ENCODE measurements at places on chromosomes 5 and 9. TPM values are rescaled to one million over a fixed set of nuclear protein-coding genes. Genes with fewer than 3 reads are reported as not detected.

- DNase-seq: no peak
Observed at GRCh38 chr9:113935677-113936380, 59.7 kb downstream of the ZNF618 start.

Gene ARHGEF37
- 5.3 TPM for polyA plus RNA-seq

DNA sequence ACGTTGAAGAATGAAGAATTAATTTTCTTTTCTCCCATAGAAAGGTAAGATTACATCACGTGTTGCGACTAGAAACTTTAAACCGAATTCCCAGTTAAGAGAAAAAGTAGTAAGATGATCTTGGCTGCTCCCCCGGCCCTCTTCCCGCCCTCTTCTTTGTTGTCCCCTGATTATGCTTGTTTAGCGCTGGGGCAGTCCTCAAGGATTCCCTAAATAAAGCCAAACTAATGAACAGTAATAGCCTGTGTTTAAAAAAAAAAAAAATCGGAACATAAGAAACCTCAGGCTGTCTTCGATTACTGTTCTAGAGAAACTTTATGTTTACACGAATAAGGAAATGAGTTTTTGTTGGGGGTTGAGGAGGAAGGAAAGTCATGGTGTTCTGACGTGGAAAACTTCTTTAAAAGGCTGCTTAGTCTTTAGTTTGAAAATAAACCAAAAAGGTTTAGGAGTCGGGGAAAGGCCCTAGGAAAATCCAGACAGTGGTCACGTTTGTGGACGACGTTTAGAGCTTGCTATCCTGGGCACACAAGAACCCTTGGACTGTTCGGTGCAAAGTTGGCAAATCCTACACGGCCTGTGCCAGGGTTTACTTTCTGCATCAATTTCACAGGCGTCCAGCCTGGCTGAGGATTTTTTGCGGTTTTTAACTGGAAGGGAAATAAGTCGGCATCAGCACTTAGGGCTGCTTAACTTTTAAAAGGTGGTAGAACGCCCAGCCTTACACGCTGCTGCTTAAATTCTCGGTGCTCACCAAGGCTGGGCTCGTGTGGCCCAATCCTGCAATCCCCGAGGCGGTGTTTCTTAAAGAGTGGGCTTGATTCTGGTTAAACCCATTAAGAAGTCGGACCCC is 1.1 kb upstream of the MAT2B start:
- no peak for DNase-seq

Gene PCDHA1
- polyA plus RNA-seq: not detected

- DNase-seq: no peak
Observed at GRCh38 chr9:69867081-69867814, 46.6 kb downstream of the CFAP95 start.

DNA sequence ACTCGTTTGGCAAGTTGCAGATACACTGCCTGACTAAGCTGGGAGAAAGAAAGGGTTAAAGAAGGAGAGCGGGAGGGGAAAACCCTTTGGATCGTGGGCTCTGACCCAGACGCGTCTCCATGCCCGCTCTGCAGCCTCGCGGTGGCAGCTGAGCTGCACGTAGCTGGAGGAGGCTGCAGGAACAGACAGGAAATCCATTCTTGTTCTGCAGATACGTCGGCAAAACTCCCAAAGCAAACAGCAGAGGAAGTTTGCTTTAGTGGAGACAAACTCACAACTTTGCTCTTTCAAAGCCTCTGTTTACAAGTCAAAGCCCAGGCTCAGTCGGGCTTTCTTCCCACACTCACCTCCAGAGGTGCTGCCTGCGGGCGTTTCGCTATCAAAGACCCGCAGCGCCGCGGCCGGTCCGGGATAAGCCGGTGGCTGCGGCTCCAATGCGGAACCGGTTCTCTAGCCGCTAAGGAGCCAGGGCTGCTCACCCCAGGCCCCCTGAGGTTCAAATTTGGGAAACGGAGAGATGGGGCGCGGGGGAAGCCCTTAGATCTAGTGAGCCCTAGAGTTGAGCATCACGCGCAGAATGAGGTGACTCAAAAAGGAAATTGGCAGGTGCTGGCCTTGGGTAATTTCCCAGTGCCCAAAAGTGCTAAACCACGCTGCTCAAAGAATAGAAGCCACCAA is 60.7 kb downstream of the MAT2B start:
- DNase-seq: no peak

Gene LSM11
- 8.6 TPM for polyA plus RNA-seq

DNA sequence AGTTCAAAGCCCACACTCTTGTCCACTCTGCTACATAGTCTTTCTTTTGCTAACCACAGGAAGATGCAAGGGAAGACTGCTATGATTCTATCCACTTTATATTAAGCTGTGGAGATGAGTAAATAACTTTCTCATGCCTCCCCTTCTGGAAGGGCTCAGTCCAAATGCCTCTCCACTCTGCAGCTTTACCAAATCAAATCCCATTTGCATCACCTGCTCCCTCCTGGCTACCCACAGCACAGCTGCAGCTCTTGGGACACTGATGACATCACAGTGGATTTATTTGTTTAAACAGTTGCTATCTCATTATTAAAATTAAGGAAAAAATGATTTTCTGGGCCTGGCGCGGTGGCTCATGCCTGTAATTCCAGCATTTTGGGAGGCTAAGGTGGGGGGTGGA is 1544.9 kb upstream of the WWC1 start:
- no peak for DNase-seq

DNA sequence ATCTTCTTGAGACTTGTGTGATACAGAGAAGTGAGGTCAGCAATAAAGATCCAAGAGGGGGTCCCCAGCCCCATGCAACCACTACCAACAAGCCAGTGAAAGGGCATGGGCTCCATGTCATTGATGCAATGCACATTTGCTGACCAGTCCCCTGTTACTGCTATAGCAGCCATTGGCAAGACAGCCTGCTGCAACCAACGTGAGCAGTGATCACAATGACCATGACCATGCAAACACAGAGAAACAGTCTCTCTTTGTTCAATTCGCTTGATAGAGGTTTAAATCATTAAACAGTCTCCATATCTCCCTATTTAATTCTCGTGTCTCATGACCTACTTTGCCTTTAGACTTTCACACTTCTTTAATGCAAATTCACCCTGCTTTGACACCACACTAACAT is 30.0 kb upstream of the FOXB2 start:
- DNase-seq: no peak

GRCh38 chr9:128683340-128684064 is 5.5 kb upstream of the SET start:
- DNase-seq: no peak

Gene PCDHB16
- polyA plus RNA-seq: 4.8 TPM

DNA sequence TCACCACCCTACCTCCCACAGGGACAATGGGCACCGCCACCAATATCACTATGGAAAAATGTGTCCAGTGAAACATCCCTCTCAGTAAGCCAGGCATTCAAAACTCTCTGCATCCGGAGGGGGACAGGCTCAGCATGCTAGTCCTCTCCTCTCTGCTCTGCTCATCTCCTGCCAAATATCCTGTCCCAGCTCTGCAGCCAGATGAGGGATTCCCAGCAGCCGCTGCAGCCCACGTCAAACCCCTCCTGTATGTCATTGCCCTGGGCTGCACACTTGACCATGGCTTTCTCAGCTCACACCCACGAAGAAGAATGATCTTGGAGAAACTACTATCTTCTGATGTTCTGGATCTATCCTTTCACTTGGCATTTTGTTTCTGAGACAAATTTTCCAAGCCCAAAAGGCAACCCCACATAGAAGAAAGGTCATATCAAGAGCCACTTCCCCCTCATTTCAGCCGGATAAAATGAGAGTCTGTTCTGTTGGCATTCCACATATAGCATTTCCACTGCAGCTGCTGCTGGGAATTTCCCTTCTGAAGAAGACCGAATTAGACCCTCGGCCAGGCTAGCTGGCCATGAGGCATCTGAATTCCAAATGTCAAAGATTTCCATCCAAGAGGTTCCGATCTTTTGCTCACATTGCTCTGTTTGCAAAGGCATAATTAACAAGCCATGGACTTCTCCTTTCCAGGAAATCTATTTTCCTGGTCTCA is 338.0 kb downstream of the ACTL7B start:
- DNase-seq: no peak

GRCh38 chr5:122880170-122880689 is 34.8 kb downstream of the SNX24 start:
- no peak for DNase-seq

DNA sequence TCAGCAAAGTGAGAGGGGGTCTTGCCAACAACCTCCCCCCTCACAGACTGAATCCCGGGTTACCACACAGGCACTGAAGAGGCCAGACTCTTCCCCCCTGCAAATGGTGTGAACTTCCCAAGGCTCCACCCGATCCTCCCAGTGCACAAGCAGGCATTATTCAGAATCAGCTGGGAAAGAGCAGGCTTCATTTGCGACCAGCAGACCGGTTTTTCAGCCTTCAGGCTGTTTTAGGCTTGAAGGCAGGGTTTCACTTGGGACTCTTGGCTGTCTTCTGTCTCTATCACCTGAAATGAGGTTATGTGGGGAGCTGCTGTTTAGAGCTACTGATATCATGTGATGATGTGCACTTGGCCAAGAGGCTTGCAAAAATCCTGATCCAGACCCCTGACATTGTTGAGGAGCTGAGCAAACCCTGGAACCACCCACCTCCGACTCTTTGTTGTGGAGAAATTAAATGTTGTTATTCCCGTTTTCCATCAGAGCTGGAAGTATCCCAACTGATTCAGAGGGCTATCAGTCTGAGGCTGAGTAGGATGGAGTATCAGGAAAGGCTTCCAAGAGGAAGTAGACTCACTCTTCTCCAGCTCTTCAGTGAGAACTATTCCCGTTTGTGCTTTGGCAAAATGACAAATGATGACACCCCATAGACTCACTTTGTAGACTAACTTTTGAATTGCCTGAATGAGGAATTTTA is 63.3 kb upstream of the ZFR start:
- DNase-seq: no peak

Gene CCL28
- polyA plus RNA-seq: 2.8 TPM

GRCh38 chr5:164206196-164206595 is 700.8 kb downstream of the MAT2B start:
- no peak for DNase-seq

GRCh38 chr5:157820593-157821252 is 38.2 kb downstream of the CLINT1 start:
- peak; percentile 50 for DNase-seq

GRCh38 chr9:73869264-73869663 is 627.9 kb upstream of the RORB start:
- DNase-seq: no peak

Gene PCDHGA1
- polyA plus RNA-seq: 1.3 TPM

Gene PHF24
- polyA plus RNA-seq: 0.24 TPM

Gene CYLC2
- polyA plus RNA-seq: not detected

- DNase-seq: no peak
Observed at GRCh38 chr5:168689260-168689659, 110.1 kb upstream of the PANK3 start.

Gene NR6A1
- polyA plus RNA-seq: 0.76 TPM

DNA sequence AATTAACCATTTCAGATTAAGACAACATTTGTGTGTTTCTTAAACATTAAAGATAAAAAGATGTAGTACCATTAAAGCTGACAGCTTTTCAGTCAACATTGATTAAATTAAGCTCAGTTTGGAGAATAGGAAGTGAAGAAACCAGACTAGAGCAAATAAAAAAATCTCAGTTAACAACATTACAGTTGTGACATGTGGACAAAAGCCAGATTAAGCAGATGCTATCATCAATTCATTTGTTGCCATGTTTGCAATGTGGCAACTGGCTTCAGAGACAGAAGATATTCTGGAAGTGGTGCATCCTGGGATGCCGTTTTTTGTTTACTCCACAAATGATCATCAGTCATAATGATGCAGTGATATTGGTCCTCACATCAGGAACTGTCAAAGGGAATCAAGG is 70.3 kb upstream of the CNTLN start:
- DNase-seq: no peak

GRCh38 chr9:100598641-100599145 is 20.8 kb downstream of the CAVIN4 start:
- peak; percentile 69 for DNase-seq

Gene BHMT2
- polyA plus RNA-seq: 33.5 TPM

DNA sequence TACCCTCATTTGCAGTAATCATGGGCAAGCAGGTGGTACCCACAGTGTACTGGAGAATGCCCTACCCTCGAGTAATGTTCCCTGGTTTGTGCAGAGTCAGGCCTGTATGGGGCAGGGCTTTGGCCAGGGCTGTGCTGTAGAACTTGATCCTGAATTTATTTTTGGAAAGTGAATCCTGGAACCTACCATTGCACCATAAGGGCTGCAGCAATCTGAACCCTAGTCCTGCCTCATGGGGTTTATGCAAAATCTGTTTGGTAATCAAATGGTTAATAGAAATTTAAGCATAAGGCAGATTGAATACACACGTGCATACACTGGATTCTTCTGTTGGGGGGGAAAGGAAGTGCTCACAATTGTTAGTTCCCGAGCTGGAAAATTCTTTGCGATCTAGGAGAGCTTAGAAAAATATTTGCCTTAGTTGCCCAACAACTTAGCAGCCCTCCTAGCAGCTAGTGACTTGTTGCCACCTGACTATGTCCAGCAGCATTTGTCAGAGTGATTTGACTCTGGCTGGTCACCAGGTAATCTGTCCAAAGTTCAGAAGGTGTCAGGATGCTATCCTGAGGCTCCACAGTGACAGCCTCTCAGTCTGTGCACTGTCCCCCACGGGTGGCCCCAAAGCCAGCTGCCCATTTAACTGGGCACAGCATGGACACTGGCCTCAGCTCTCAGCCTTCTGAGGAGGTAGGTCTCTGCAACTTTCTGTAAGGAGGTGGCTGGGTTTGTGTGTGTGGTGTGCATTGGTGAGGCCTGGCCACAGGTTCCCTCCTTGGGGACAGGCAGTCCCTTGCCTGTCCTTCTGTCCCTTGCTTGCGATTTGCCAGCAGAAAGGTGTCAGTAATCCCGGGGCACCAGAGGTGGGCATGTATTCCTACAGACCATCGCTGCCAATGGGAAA is 8.3 kb downstream of the MVB12B start:
- no peak for DNase-seq

GRCh38 chr5:96537386-96537785 is 104.3 kb upstream of the PCSK1 start:
- no peak for DNase-seq

DNA sequence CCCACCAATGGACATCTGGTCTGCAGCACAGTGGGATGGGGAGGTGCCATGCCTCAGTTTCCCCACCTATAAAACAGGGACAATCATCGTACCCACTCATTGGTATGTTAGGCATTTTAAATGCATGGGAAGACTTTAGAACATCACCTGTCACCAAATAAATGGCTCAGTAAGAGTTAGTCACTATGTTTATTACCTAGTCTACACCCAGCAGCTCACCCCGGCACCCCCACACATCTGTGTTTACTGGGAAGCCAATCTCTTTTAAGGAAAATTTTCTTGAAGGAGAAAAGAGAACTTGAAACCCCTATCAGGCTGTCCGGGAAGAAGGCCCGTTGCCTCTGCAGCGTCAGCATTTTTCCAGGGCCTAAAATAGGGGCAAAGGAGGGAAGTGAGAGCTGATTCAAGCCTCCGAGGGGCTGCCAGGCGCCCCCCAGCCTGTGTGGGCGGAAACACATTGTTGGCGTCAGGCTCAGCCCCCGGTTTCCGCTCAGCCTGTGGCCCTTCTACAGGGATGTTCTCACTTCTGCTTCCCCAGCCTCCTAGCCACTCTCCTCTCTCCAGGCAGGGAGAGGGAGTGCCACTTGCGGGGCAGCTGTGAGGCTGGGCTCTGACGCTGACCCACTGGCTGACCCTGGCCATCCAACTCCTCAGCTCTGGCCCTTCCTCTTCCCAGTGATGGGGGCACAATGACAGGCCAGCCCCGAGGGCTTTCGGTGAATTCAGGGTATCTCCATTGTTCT is 4.6 kb downstream of the CSF1R start:
- DNase-seq: no peak

GRCh38 chr9:101270302-101270701 is 114.5 kb downstream of the BAAT start:
- DNase-seq: no peak

GRCh38 chr5:36692791-36693763 is 86.7 kb downstream of the SLC1A3 start:
- no peak for DNase-seq

- no peak for DNase-seq
Observed at GRCh38 chr5:125245216-125245615, 498.8 kb upstream of the ZNF608 start.
